ENCODE measurements at places on chromosomes 7 and 10.

DNA sequence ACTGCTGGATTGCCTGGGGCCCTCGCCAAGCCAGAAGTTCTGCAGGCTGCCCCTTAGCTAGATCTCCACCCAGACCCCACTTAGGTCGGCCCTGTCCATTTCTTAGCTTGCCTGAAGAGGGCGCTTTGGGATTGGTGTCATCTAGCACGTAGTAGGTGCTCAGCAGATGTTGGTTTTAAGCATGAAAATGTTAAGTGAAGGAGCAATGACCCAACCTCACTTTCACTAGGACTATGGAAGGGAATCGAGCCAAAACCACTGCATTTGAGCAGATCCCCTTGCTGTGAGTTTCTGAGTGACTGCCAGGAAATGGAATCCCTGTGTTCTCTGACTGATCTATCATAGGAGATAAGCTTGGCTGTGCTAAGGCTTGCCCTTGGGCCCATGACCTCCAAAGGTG is 131.7 kb upstream of the EEPD1 start:
- no peak for DNase-seq

- DNase-seq: no peak
Observed at GRCh38 chr7:8579661-8580194, 146.3 kb downstream of the NXPH1 start.

DNA sequence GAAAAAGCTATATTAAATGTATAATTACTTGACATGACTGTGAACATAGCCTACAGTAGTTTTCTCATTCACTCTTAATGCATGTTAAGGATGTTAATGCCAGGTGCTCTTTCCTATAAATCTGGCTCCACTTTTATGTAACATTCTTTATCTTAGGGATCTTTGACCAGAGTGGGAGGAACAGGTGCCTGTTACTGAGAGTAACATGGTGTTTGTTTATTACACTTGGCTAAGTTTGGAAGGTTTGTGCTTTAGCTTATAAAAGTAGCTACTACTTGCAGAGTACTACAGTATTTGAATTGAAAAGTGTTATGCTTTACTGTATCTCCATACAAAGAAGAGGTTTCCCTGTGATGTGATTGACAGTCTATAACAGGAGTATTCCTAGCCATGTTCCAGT is 183.4 kb downstream of the DYNC1I1 start:
- no peak for DNase-seq

- DNase-seq: peak; percentile 64
Observed at GRCh38 chr10:72694476-72695369, 2.8 kb downstream of the MCU start.

DNA sequence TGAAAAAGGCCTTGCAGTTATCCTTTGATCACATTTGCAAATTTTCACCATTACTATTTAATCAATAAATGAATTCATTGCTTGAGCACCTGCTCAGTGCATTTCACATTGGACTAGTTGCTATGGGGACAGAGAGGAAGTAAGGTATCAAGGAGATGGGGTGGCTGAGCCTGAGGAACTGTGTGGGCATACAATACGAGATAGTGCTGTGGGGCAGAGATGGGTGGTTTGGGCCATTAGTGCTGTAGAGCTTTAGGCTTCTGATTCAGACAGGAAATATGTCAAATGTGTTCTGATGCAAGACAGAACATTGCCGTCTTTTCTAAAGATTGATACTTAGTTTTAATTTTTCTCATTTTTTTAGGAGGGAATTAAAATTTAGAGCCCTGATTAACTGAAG is 13.2 kb downstream of the ITGB8 start:
- DNase-seq: no peak

DNA sequence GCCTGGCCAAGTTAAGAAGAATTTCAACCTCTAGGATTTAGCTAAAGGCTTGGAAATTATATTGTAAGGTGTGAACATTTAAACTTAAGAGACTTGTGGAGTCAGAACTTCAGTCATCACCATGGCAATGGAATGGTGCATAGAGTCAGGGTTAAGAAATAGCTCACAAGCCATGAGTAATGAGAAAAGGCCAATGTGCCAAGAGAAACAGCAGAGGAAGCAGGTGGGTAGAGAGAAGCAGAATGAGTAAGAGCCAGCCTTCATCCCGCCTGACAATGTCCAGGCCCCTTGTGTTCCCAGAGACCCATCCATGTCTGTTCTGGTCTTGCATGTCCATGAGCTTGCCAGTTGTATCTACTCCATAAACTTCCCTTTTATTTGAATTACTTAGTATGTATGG is 62.6 kb upstream of the TBX20 start:
- DNase-seq: no peak

DNA sequence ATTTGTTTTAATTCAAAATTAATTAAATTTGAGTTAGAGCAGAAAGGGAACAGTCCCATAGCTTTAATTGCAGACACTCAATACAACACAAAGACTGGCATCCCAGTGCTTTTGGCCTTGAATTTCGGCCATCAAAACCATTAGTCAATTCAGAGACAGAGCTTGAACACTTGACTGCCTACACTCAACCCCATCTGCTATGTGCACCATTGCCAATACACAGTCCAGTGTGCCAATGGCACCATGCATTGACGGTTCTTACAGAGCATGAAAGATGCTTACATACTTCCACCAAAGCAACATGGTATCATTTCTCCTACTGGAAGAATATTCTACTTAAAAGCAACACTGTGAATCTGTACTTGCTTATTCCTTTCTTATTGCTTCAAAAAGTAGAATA is 43.6 kb upstream of the LRRTM3 start:
- DNase-seq: peak; percentile 18

DNA sequence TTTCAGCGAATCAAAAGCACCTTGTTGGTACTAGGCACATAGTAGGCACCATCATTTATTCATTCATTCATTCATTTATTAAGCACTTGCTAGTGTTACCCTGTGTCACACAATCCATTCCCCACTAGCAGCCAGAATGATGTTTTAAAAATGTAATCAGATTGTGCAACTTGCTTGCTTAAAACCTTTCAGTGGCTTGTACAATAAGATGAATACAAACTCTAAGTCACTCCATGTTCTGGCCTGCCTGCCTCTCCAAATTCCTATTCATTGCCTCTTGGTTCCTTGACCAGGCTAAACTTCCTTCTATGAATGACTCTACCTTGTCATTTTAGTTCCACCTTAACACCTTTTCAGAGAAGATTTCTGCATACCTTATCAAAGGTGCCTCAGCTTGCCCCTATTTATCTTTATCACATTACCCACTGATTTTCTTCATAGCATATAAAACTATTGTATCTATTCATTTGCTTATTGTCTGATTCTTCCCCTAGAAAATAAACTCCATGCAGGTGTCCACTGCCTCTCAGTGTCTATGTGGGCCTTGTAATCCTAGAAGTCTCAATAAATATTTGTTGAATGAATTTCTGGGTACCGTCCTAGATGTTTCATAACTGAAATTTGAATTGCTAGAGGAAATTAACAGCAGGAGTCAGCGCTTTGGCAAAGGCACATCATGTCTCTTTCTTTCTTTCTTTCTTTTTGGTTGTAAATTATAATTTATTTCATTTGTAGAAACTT is 169.5 kb downstream of the TMEM26 start:
- no peak for DNase-seq

- DNase-seq: no peak
Observed at GRCh38 chr7:22117222-22117621, 171.5 kb upstream of the CDCA7L start.

- DNase-seq: no peak
Observed at GRCh38 chr10:24223953-24224352, 15.0 kb downstream of the KIAA1217 start.

- no peak for DNase-seq
Observed at GRCh38 chr10:103910442-103911012, 7.5 kb downstream of the STN1 start.

DNA sequence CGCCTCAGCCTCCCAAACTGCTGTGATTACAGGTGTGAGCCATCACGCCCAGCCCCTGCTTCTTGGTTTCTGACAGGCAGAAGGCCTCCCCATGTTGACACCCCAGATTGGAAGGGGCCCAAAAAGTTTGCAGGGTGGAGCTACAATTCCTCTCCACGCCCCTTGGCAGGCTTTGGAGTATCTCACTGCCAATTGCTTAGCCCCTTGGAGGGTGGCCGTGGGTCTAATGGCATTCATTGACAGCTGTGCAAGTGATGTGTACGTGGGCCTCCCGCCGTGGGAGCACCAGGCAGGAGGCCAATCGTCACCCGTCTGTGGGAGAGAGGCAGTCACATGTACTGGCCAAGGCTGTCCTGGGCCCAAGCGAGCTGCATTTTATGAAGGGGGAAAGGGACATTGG is 73.7 kb upstream of the PPIF start:
- DNase-seq: peak; percentile 73

GRCh38 chr10:18164748-18165361 is 24.6 kb downstream of the CACNB2 start:
- no peak for DNase-seq

GRCh38 chr10:78426181-78426580 is 392.5 kb downstream of the RPS24 start:
- DNase-seq: no peak

GRCh38 chr10:123750901-123751300 is 84.7 kb downstream of the GPR26 start:
- no peak for DNase-seq

- no peak for DNase-seq
Observed at GRCh38 chr7:98364220-98364619, 36.7 kb downstream of the BAIAP2L1 start.

GRCh38 chr7:48285373-48285772 is 114.1 kb downstream of the ABCA13 start:
- no peak for DNase-seq

- no peak for DNase-seq
Observed at GRCh38 chr7:66279912-66280311, 74.8 kb downstream of the TPST1 start.

- DNase-seq: peak; percentile 29
Observed at GRCh38 chr7:42082144-42082543, 154.9 kb downstream of the GLI3 start.

GRCh38 chr7:29319719-29320521 is 125.3 kb downstream of the CHN2 start:
- DNase-seq: no peak

- no peak for DNase-seq
Observed at GRCh38 chr7:94472608-94473007, 37.0 kb upstream of the CASD1 start.

GRCh38 chr10:9268176-9268575 is 1213.7 kb downstream of the GATA3 start:
- DNase-seq: no peak

GRCh38 chr10:132163278-132163765 is 23.4 kb upstream of the DPYSL4 start:
- DNase-seq: no peak

DNA sequence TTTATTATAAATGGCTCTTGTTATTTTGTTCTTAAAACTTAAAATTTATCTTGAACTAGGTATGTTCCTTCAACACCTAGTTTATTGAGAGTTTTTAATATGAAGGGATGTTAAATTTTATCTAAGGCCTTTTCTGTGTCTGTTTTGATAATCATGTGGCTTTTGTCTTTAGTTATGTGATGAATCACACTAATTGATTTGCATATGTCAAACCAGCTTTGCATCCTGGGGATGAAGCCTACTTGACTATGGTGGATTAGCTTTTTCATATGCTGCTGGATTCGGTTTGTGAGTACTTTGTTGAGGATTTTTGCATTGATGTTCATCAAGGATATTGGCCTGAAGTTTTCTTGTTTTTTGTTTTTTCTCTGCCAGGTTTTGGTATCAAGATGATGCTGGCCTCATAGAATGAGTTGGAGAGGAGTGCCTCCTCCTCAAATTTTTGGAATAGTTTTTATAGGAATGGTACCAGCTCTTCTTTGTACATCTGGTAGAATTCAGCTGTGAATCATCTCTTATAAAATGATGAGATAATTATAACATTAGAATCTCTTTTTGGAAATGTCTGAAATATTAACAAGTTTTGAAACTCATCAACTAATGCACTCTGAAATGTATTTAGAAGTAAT is 78.7 kb upstream of the AGR3 start:
- no peak for DNase-seq

DNA sequence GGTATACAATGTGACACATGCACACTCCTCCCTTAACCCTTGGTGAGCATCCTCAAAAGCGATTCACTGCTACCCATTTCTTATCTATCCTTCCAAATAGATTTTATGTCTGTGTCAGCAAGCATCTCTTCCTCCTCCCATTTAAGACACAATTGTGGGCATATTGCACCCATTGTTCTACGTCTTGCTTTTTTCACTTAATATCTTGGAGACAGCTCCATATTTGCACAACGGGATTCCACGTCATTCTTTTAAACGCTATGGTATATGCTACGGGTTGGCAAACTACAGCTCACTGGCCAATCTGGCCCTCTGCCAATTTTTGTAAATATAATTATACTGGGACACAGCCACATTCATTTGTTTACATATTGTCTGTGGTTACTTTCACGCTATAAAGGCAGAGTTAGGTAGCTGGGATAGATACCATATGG is 88.6 kb downstream of the RNF216 start:
- no peak for DNase-seq

GRCh38 chr7:48251766-48252165 is 80.5 kb downstream of the ABCA13 start:
- no peak for DNase-seq

All from brain (organoid and tissue), 16 donors.